ENCODE measurements at places on chromosomes 11 and 22. TPM values are rescaled to one million over a fixed set of nuclear protein-coding genes. Genes with fewer than 3 reads are reported as not detected.

The APOA4 gene
- total RNA-seq, result not detected

- DNase-seq, result no peak
Measured at GRCh38 chr22:26127126-26127525, 42.1 kb upstream of the SEZ6L start.

The TNNT3 gene
- 54.3 TPM for total RNA-seq

The ABCG4 gene
- 0.45 TPM for total RNA-seq

GRCh38 chr22:27385261-27385998 is 416.1 kb downstream of the MN1 start:
- DNase-seq, result no peak

The C11orf21 gene
- total RNA-seq, result 1.4 TPM

GRCh38 chr11:98099371-98099770 is 921.4 kb upstream of the CNTN5 start:
- DNase-seq, result no peak

DNA sequence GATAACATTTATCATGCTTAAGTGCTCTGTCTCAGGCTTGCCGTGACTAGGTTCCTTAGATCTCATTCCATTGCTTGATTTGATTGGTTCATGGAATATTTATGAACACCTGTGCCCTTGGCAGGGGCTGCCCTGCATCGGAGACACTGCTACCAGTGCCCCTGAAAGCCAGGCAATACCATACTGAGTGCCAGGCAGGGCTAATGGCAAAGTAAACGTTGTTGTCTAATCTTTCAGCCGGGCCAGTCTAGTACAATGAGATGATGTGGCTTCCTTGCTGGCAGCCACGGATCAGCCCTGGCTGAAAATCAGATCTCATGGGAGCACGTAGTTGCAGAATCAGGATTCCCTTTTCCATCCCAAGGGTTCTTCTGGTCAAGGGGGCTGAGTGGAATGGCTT is 5.0 kb upstream of the PGA3 start:
- DNase-seq, result no peak

The OR10D3 gene
- not detected for total RNA-seq

The MS4A15 gene
- not detected for total RNA-seq

- peak; percentile 38 for DNase-seq
Measured at GRCh38 chr22:37147186-37147990, 2.3 kb downstream of the IL2RB start.

DNA sequence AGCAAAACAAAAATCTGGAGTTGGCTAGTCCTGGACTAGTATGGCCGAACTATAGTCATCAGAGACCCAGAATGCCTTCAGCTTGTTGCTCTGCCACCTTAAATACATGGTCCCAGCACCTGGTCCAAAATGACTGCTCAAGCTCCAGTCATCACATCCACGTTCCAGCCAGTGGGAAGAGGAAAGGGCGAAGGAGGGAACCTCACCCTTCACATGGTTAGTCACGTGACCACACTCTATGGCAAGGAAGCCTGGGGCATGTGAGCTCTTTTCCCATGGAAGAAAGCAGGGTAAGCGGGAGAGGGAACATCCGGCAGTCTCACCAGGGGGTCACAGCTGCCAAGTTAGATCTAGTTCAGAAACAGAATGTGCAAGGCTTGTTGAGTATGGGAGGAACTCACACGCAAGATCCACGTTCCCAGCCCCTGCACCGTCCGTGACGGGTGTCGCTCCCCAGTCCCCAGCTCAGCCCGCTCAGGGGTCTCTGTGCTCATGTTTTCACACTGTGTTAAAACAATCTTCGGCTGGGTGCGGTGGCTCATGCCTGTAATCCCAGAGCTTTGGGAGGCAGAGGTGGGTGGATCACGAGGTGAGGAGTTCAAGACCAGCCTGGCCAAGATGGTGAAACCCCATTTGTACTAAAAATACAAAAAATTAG is 1.9 kb upstream of the ANO9 start:
- peak; percentile 50 for DNase-seq

DNA sequence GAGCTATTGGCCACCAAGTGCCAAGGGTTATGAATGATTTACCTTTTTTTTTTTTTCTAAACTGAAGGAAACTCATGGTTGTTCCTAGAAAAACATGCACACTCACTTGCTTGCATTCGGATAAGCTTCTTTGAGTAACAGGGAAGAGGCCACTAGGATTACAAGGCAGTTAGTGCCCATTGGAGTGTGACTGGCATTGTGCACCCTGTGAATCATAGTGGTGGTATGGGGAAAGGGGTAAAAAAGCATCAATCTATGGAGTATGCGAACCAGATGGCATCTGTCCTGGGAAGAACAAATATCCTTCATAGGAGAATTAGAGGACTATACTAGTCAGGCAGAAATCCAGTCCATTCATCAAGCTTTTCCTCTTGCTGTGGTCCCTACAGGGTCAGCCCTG is 24.2 kb downstream of the CD44 start:
- no peak for DNase-seq

The PLA2G3 gene
- not detected for total RNA-seq

DNA sequence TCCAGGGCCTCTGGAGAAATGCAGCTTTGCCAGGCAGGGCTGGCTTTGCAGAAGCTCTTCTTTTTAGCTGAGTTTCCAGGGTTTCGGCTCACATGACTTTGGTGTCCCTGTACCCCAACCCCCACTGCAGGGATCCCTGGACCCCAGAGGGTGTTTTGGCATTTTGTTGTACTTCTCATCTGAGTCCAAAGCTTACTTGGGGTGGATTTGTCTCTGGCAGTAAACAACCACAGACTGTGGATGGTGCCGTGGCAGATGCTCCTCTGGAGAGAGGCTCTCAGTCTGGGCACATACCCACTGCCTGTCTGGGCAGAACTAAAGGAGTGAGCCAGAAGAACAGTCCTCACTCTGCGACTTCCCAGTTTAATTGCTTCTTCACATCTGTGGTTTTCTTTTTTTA is 49.6 kb downstream of the COMMD9 start:
- DNase-seq, result no peak
